ENCODE measurements at places on chromosomes 11 and 22.

DNA sequence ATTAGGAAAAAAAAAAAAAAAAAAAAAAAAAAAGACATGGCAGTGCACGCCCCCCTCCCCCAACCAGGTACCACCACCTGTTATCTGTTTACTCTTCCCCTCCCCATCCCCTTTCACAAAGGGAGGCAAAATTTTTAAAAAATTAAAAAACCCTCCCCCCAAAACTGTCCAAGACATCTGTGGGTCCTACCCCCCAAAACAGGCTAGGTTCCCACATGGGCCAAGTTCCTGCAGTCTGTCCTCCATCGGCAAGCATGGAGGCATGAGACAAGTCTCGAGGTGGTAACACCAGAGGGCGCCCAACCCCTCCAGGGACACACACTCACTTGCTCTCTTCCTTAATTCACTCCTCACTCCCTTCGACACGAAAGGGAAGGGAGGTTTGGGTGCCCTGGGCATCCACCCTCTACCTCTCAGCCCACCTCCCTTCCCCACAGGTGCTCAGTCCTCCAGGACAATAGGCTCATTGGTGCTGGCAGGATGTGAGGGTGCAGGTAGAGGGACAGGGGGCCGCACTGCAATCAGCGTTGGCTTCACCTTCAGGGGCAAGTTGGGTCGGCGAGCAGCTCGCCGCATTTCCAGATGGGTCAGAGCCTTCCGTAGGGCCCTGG, 2.2 kb upstream of the TUT1 start:
- peak; percentile 52 for DNase-seq

- no peak for DNase-seq
These were observed 9.0 kb upstream of the RDX start for GRCh38 chr11:110305169-110306018.

- DNase-seq, result no peak
These were observed 151.4 kb downstream of the FBXO7 start for GRCh38 chr22:32625985-32626384.

- no peak for DNase-seq
These were observed 7.3 kb upstream of the APOA1 start for GRCh38 chr11:116844722-116845121.

DNA sequence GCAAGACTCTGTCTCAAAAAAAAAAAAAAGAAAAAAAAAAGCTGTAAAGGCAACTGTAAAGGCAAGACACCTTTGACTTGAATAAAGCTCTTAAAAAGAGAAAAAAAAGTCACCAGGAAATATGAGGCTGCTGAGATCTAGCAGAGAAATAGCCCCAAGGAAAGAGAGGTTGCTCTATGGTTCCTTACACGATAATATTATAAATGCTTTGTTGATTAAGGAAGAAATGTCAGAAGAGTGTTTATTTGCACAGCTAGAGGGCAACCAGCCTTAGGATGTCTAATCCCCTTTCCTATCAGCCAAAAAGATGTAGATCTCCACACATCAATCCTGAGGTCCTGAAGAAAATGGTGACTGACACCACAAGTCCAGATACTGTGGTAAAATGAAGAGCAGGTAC, 32.0 kb downstream of the RBFOX2 start:
- no peak for DNase-seq

DNA sequence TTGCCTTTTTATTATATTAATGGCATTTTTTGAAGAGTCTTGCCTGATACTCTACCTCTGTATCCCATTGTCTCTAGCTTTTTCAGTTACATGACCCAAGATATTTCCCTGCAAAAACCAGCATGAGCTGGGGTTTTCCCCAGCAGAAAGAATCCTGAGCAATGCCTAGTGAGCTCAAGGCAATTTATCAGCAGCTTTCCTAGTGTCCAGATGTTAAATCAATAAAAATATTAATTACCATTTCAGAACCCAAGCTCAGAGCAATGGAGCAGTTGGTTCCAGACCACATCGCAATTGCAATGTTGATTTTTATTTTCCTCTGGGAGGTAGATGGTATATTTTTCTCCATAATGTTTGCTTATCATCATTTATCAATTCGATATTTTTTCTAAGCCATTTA, 137.2 kb downstream of the RAB38 start:
- no peak for DNase-seq

DNA sequence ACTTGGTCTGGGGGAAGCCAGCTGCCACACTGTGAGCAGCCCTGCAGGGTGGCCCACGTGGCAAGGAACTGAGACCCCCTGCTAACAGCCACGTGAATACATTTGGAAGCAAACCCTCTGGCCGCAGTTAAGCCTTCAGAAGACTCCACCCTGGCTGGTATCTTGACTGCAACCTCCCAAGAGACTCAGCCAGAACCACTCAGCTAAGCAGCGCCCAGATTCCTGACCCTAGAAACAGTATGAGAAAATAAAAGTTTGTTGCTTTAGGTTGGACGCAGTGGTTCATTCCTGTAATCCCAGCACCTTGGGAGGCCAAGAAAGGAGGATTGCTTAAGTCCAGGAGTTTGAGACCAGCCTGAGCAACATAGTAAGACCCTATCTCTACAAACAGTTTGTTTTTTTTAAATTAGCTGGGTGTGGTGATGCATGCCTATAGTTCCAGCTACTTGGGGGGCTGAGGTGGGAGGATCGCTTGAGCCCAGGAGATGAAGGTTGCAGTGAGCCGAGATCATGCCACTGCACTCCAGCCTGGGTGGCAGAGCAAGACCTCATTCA, 8.7 kb downstream of the ZMAT5 start:
- no peak for DNase-seq

- DNase-seq, result no peak
These were observed 19.2 kb upstream of the APOBEC3A start for GRCh38 chr22:38938221-38938620.

- no peak for DNase-seq
These were observed 461 bp upstream of the EED start for GRCh38 chr11:86244063-86244521.

- DNase-seq, result no peak
These were observed 30.4 kb downstream of the PAAF1 start for GRCh38 chr11:73907191-73907590.

DNA sequence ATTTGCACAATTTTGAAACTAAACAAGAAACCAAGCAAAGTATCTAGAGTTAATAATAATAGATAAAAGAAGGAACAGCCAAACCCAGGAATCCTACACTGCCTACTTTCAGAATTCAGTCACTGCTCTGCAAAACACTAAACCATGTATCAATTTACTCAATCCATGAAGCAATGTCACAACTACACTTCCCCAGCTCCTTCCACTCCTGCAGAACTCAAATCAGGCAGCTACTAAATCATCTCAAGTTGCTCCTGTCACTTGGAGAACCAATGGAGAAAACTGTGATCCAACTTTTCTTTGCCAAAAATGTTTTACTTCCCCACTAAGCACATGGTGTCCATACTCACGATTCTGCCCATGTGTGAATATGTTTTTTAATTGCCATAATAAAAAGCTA, 24.9 kb upstream of the C11orf58 start:
- no peak for DNase-seq

GRCh38 chr11:68524213-68524612, 63.7 kb downstream of the PPP6R3 start:
- DNase-seq, result no peak

GRCh38 chr11:113906038-113906437, 1.4 kb downstream of the HTR3B start:
- DNase-seq, result no peak

DNA sequence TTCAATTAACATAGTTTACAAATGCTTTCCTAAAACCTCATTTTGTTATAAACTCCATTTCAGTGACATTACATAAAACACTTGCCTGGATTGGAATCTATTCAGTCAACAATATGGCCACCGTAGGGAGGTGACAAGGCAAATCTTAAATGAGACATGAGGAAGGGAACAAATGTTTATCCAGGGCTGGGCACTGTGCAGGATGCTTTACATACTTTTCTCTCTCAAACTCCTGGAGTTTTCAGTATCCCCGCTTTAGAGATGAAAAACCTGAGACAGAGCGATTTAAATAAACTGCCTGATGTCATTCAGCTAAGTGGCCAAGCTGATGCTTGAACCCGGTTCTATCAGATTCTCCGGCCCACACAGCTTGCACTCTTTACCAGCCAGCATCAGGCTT, 259.9 kb downstream of the CADM1 start:
- no peak for DNase-seq

DNA sequence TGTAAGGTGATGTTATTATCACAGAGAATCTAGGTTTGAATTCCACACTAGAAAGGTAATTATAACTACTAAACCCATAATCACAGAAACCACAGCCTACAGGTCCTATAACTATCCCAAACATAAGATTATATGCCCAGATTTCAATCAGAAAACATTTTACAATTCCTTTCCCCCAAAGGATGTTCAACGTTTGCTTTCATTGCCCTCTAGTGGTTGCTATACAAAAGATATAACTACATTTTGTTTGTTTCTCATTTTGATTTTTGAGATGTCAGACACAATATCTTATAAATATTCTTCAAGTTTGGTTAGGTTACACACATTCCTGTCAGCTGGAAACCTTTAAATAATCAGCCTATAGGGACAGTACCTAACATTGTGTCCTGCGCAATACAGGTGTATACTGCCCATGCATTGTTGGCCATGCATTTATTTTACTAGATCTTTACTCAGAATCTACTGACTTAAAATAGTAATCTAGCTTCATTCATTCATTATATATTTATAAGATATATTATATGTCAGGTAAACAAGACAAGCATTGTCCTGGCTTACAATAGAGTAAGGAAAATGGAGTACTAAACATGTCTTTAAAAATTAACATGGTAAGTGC, 530.5 kb upstream of the CCDC90B start:
- no peak for DNase-seq

DNA sequence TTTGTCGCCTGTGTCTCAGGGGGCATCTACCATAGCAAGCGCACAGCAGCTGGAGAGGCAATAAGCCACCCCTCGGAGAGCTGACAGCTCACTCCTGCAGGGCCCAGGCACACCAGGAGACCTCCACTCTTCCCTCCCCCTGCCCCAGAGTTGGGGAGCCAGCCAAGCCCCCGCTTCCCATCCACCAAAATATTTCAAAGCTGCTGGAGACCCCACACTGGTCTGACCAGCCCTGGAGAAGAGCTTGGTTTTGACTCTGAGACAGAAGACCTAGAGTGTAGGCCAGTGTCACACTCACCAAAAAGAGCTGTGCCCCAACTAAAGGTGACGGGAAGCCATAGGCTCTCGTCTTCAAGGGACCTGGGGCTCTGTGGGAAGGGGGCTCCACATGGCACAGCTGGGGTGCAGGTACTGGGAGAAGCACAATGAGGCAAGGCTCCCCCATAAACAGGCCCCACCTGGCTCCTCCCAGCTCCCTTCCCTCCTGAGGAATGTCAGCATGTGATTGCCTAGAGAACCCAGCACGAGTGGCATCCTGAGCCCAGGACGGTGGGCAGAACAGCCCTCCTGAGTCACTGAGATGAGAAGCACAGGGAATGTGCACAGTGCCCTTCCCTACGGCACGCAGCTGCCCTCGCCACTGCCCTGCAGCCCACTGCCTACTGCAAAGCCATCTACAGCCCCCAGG, 5.8 kb upstream of the GNAZ start:
- DNase-seq, result no peak

DNA sequence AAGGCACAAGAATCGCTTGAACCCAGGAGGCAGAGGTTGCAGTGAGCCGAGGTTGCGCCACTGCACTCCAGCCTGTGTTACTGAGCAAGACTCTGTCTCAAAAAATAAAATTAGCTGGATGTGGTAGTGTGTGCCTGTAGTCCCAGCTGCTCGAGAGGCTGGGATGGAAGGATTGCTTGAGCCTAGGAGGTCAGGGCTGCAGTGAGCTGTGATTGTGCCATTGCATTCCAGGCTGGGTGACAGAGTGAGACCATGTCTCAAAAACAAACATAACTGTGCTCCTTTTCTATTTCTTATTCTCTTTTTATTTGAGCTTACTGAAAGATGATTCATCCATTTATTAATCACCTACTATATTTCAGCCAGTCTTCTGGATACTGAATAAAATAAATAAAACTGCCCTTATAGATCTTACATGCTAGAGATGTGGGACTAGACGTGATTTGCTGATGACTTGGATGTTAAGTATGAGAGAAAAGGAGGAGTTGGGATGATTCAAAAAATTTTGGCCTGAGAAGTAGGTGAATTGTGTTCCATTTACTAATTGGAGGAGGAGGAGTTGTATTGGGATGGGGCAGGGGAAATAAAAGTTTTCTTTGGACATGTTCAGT, 18.0 kb downstream of the PAAF1 start:
- no peak for DNase-seq

DNA sequence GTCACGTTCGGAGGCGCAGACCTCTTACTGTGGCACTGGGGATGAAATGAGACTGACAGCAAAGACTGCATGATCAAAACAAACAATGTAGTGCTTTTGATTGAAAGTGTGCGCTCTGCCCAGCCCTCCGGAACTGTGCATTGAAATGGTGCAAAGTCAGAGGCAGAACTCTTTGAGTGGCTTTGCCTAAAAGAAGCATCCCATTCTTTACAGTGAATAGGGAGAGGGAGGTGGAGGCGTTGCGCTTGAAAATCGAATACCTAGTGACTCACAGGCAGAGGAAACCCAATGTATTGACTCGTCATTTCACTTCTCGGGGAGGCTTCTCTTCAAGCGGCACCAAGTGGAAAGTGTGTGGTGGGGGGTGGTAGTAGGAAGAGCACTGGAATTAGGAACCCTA, 10.9 kb downstream of the RCN1 start:
- no peak for DNase-seq

DNA sequence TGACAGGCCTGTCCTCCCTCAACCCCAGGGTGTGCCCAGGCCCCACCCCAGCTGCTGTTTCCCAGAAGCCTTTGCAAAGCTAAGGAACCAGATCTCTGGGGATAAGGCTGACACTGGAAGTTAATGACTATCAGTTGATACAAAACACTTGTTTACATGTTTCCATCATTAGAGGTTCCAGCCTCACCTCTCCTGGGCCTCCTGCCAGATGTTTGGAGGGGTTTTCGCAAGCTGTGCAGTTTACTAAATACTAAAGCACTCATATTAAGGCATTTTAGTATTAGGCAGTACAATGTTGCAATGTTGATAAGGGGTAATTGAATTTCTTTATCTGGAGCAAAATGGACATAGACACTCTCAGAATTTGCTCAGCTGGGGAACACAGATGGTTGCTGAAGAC, 218.7 kb downstream of the INSC start:
- no peak for DNase-seq

- no peak for DNase-seq
These were observed 258.3 kb downstream of the LRRC4C start for GRCh38 chr11:41201156-41201555.

DNA sequence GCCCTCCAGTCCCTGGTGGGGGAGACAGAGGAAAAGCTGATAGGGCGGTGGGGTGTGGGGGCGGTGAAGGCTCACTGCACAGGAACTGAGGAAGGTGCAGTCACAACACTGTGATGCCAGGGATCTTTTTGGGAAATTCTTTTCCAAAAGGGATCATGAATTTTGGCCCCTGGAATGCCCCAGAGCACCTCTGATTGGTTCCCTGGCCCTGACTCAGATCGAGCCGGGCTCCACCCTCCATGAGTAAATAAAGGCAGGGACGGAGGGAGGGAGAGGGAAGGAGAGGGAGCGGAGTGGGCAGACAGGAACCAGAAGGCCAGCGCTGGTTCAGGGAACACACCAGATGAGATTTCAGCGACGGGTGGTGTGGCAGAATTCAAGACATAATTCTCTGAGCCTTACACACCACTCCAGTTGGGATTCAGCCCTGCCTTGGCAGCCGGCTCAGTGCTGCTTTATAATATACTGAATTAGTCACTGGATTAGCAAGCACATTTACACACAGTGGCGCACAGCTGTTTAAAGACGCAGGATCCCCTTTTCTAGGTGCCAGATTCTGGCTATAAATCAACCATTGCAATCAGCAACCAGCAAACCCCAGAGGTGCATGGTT, 80.3 kb downstream of the ETS1 start:
- DNase-seq, result no peak

- no peak for DNase-seq
These were observed 21.8 kb downstream of the OR5AN1 start for GRCh38 chr11:59380263-59381059.

GRCh38 chr22:43390872-43391271, 20.9 kb upstream of the MPPED1 start:
- no peak for DNase-seq

Measured in SIG-M5 (cell line).